H1 (cell line): ENCODE measurements at places on chromosomes 5 and 9. TPM values are rescaled to one million over a fixed set of nuclear protein-coding genes. Genes with fewer than 3 reads are reported as not detected.

The SLC6A7 gene
- 0.02 and 0.12 TPM in 2 replicates for polyA plus RNA-seq

The LCN2 gene
- 1.6 TPM in 2 replicates for polyA plus RNA-seq

The PCA3 gene
- not detected in 2 replicates for polyA plus RNA-seq

The C9orf50 gene
- not detected in 2 replicates for polyA plus RNA-seq

The GGTA1 gene
- polyA plus RNA-seq: not detected in 2 replicates

The CDH9 gene
- 0.57 and 1.0 TPM in 2 replicates for polyA plus RNA-seq

The NTRK2 gene
- polyA plus RNA-seq: 0.03 TPM in 2 replicates

The ACTBL2 gene
- not detected in 2 replicates for polyA plus RNA-seq

The PCDHB16 gene
- polyA plus RNA-seq: 1.7 and 2.2 TPM in 2 replicates

The STKLD1 gene
- polyA plus RNA-seq: 0.26 and 0.55 TPM in 2 replicates

The GBGT1 gene
- polyA plus RNA-seq: 7.1 and 10.1 TPM in 2 replicates

The RNF145 gene
- polyA plus RNA-seq: 24.4 and 34.2 TPM in 2 replicates

The PLAC8L1 gene
- 0.42 and 0.99 TPM in 2 replicates for polyA plus RNA-seq

The IL4 gene
- not detected in 2 replicates for polyA plus RNA-seq

The FBP2 gene
- not detected in 2 replicates for polyA plus RNA-seq
